ENCODE measurements at places on chromosomes 13 and 19.

DNA sequence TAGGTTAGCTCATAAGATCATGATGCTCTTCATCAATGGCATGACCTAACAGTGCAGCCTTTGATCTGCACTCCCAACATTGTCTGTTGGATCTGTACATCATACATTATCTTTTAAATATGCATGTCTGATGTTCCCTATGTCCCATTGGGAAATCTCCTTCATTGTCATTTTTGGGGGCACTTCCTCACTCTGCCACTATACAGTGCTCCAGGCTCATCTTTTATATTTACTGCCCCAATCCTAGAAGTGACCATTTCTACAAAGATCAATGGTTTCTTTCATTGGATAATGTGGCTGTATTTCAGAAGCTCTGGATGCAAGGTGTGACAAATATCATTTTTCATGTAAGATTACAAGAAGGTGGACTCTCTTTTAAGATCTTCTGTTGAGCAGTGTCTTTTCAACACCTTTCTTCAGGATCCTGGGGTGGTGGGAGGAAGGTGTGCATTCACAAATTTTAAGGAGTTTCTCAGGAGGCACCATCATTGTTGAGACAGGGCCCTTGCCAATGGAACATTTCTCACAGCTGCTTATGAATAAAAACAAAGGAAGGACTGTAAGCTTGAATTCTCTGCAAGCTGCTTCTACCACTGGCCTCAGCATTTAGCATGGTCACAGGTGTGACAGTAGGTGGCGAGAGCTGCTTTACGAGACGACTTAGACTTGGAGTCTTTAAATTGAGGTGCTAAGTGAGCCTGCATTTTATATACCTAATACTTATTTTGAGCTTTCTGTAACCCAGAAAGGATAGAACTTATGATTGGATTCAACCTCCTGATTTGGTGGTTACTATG, 403.0 kb downstream of the LMO7 start:
- DNase-seq = no peak

DNA sequence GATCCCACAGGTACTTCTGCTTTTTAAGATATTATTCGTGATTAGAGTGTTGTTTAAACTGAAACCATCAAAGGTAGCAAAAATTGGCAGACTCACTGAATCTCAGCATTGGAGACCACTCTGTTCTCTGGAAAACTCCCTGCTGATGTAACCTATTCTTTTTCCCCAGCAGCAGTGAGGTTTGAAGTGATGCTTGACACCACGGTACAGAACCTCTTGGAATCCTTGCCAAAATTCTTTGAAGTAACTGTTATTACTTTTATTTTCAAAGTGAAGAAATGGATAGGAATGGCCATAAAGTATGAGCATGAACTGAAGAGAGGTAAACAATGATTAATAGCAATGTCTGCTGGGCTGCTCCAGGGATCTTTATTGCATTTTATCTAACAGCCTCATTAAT, 66.4 kb upstream of the KL start:
- no peak for DNase-seq

GRCh38 chr13:96011291-96011872, 41.8 kb downstream of the UGGT2 start:
- no peak for DNase-seq

DNA sequence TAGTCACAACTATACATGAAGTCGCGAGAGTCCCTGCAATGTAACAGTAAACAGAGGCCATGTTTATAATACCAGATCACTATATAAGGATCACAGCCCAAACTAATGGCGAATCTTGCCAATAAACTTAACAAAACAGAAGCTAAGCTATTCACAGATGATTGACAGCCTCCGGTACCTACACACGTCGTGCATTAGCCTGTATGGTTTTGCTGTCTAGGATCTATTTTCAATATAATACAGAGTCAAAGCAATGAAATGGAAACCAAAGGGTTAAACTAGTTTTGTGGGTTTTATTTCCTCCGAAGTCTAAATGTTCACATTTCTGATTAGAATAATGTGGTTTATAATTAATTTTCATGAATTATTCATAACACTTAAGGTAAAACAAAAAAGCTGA, 10.1 kb downstream of the ANKRD10 start:
- no peak for DNase-seq

DNA sequence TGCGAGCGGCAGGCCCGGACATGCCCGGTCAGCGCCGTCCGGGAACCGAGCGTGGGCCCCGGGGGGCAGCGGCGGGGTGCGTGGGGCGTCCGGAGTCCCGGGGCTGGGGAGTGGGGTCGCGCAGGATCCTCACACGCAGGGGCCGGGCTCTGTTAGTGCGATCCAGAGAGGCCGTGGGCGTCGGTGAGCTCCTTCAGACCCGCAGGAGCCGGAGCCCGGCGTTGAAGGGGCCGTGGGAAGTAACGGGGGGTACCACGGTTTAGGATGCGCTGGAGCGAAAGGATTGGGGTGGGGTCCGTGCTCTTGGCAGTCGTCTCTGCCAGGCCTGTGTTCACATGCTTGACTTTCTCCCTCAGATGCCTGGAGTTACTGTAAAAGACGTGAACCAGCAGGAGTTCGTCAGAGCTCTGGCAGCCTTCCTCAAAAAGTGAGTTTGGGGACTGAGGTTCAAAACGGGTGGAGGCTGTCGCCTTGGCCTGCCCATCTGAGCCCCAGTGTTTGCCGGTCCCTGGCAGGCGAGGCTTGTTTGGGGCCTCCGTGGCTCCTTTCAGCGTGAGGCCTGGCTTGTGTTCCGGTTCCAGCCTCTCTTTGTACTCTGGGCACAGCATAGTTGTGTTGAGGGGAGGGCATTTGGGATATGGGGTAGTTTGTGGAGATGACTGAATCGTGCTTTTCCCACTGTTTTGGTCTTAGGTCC, 512 bp downstream of the RPS19 start:
- peak; percentile 40 for DNase-seq

DNA sequence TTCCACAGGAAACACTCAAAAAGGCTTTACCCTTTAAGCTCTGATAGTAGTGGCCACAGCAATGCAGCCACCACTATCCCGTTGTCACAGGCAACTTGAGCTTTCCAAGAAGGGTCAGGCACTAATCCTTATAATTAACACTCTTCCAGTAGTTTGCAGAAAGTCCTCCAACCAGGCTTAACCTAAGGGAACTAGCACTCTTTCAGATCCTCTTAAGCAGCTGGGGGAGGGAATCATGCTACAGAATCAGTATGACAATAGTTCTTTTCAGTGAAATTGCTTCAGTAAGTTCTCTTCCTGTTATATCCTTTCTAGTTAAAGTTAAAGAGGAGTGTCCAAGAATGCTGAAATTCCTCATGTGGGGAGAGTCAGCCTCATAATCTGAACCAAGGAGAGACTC, 82.2 kb downstream of the TNFSF11 start:
- no peak for DNase-seq

GRCh38 chr19:35135389-35135909, 590 bp upstream of the LGI4 start:
- DNase-seq = peak; percentile 42

- DNase-seq = no peak
Measured at GRCh38 chr13:67107979-67108378, 122.2 kb downstream of the PCDH9 start.

- DNase-seq = no peak
Measured at GRCh38 chr19:7899751-7900378, 3.8 kb upstream of the MAP2K7 start.

DNA sequence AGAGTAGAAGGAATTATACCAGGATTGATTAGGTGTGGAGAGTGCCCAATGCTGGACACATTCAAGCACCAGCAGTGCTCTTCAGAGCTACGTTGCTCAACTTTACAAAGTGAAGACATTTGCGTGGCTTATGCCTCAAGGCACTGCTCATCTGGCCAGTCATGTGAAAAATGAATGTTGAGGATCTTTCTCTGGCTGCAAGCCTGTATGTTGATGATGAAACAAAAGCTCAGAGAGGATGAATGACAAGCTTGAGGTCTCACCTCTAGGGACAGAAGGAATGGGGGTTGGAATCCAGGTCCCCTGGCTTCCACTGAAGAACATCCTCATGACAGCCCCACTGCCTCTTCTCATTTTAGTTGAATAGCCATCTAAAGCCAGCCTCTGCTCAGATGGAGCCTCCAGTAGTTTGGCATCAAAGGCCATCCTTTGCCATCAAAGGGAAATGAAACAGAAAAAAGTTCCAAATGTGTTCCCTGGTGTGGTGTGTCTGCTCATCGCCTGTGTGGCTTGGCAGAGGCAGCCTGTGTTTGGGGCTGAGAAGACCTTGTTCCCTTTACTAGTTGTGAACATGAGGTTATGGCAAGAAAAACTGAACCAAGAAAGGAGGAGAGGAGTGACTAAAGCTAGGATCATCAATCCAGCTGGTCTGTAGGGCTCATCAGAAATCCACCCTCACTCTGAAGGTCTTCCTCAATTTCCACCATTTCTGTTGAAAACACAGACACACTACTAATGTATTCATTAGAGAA, 114.0 kb upstream of the KL start:
- no peak for DNase-seq

DNA sequence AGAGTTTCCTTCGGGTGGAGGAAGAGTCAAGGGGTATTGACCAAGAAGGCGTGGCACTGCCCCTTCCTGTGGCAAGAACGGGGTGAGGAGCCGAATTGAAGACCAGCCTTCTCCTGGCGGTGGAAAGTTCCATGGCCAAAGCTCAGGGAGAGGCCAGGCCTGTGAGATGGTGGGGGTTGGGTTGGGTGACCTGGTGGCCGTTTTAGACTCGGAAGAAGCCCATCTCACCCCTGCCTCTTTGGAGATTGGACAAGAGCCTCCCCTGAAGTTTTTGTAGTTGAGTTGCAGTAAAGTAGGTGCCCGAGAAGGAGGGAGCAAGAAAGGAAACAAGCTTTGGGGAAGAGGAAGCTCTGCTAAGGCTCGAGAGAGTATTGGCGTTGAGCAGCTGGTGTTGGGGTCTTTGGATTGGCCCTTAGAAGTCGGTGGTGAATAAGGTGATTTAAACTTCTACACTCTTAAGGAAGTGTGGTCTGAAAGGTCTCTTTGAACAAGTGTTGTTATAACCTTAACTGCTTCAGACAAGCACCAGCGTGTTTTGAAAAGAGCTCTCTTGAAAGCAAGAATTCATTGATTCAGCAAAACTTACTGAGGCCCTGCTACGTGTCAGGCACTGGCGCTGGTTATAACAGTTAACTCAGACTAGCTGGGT, 964 bp downstream of the SPINT2 start:
- peak; percentile 10 for DNase-seq

- DNase-seq = peak; percentile 45
Measured at GRCh38 chr19:46990991-46991676, 28.5 kb upstream of the NPAS1 start.

- no peak for DNase-seq
Measured at GRCh38 chr19:33052352-33052972, 12.2 kb downstream of the RHPN2 start.

GRCh38 chr13:20136781-20137703, 23.8 kb downstream of the GJA3 start:
- DNase-seq = peak; percentile 19

- no peak for DNase-seq
Measured at GRCh38 chr13:100525453-100526317, 62.9 kb downstream of the GGACT start.

DNA sequence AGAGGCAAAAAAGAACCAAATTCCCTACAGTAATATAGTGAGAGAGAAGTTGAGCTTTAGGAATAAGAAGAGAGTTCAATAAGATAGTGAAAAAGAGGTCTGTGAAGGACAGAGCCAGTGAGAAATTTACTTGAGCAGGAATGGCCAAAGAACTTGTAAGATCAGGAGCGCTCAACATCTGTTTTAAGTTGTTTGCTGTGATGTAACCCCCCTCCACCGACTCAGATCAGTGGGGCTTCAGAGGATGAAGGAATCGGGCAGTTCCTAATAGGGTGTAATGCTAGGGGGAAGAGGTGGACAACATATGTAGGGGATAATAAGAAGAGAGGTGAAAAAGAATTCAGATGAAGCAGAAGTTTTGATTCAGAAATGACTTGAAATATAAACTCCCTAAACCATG, 85.3 kb upstream of the FNDC3A start:
- no peak for DNase-seq

GRCh38 chr13:27619728-27620376, 477 bp downstream of the LNX2 start:
- DNase-seq = peak; percentile 29

DNA sequence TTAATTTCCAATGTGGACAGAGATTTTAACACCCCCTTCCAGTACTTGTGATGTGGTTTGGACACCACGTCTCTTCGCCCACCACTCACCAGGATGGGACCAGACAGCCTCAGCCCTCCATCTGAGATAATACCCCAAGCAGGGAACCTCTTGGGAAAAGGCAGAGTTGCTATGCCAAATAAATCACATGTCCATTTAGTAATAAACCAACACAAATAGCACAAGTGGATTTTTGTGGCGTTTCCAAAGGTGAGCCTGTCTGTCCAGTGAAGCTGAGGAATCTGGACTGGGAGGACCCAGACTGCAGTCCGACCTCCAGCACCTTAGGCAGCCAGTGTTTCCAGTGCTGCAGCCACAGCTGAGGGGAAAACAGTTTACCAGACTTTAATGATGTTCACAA, 34.1 kb upstream of the GAS6 start:
- no peak for DNase-seq

DNA sequence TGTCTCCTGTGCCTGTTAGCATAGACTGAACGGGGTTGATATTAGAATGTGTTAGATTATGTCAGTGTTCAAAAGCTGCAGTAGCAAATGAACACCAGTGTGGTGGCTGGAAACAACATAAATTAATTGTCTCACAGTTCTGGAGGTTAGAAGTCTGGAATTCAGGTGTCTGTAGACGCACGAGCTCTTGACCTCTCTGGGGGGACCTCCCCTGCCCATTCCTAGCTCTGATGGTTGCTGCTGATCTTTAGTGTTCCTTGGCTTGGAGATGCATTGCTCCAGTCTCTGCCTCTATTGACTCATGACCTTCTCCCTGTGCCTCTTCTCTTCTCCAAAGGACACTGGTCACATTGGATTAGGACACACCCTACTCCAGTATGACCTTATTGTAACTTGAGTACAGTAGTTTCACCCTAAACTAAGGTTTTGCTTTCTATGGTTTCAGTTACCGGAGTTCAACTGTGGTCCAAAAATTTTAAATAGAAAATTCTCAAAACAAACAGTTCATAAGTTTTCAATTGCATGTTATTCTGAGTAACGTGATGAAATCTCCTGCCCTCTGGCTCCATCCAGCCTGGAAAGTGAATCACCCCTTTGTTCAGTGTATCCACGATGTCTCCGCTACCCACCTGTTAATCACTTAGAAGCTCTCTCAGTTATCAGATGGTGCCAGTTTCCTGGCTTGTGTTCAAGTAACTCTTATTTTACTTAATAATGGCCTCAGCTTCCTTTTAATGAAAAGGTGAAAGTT, 273.2 kb downstream of the MYO16 start:
- no peak for DNase-seq

DNA sequence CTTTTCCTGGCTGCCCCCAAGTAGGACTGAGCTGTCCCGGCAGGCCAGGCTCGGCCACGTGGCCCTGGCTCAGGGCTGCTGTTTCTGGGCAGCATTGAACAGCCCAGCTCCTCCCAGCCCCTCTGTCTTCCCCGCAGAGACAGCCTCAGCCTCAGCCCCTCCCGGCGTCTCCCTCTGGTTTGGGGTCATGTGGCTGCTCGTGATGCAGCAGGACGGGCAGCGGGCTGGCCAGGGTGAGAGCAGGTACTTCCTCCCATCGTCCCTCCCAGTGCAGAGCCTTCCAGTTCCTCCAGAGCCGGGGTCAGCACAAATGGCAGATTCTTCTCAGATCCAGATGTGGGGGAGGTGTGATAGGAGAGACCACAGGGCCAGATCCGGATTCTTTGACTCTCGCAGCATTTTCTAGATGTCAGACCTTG, 114.6 kb downstream of the KDM4B start:
- DNase-seq = no peak

GRCh38 chr19:46963093-46963734, 56.4 kb upstream of the NPAS1 start:
- no peak for DNase-seq
